Esophagus squamous epithelium (tissue), 5 donors: ENCODE measurements at places on chromosomes 5 and 9.

- DNase-seq: no peak
Measured at GRCh38 chr9:109707355-109707754, 72.6 kb upstream of the PALM2AKAP2 start.

DNA sequence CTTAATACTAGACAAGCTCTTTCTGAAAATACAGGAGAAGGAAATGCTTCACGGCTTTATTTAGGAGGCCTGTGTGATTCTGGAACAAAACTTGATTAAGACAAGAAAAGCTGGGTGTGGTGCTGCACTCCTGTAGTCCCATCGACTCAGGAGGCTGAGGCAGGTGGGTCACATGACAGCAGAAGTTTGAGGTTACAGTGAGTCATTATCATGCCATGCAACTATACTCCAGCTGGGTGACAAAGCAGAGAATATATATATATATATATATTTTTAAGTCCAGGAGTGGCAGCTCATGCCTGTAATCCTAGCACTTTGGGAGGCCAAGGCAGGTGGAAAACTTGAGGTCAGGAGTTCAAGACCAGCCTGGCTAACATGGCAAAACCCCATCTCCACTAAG is 33.1 kb upstream of the SPIN1 start:
- DNase-seq: no peak

DNA sequence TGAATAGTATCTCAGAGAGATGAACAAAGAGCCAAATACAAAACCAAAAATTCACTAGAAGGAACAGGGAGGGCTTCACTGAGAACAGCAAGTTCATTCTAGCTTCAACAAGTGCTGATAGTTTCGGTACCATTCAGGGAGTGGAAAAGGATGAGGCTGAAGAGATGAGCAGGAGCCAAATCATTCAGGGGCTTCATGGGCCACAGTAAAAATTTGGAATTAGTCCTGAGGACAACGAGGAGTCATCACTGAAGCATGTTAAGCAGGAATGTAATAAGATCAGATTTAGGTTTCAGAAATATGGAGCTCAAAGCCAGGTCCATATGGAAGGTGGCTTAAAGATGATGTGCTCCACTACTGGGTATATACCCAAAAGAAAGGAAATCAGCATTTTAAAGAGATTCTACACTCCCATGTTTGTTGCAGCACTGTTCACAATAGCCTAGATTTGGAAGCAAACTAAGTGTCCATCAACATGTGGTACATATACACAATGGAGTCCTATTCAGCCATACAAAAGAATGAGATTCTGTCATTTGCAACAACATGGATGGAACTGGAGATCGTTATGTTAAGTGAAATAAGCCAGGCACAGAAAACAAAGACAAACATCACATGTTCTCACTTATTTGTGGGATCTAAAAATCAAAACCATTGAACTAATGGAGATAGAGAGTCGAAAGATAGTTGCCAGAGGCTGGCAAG is 36.2 kb downstream of the SPOCK1 start:
- DNase-seq: no peak

DNA sequence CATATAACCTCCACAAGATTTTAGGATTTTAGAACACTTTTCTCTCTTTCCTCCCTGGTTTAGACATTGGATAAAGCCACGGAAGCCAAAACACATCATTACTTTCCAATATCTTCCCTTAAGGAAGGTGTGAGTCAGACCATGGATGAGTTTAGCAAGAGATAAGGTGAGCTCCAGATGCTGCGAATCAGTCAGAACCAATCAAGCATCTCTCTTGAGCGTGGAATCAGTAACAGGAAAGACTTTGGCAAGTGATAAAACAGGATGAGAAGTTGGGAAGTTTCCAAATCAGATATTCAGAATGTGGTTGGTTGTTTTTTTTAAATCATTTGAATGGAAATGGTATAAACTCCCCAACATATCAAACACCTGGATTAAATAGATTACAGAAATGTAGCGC is 397.8 kb downstream of the EFNA5 start:
- no peak for DNase-seq

- no peak for DNase-seq
Measured at GRCh38 chr5:173457482-173457881, 129.3 kb upstream of the STC2 start.

GRCh38 chr5:154086146-154086545 is 47.4 kb downstream of the MFAP3 start:
- no peak for DNase-seq

DNA sequence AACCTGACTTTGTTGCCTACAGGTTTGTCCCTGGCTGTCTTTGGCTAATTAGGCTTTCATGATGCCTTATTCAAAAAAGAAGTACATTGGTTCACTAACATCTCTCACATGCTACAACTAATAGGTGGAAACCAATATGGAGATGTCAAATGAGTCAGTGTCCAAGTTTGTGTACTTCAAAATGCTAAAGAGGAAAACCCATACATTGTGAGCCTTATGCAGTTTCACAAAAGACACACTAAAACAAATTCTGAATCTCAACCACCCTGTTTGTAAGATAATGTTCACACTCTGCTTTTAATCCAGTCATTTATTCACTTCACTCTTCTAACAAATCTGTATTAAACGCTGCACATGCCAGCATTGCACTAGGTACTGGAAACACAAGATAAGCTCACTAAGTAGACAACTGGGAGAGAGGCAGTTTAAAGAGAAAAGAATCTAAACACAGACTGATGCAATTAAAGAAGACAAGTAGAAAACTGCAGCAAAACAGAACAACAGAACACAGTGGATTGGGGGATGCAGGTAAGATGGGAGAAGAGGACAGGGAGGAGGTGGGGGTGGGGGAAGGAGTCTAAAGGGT is 104.1 kb downstream of the DROSHA start:
- DNase-seq: no peak

GRCh38 chr9:127333221-127334064 is 63.5 kb upstream of the SLC2A8 start:
- DNase-seq: no peak

- DNase-seq: peak; percentile 90
Measured at GRCh38 chr9:114397848-114398605, 10.2 kb upstream of the AKNA start.

DNA sequence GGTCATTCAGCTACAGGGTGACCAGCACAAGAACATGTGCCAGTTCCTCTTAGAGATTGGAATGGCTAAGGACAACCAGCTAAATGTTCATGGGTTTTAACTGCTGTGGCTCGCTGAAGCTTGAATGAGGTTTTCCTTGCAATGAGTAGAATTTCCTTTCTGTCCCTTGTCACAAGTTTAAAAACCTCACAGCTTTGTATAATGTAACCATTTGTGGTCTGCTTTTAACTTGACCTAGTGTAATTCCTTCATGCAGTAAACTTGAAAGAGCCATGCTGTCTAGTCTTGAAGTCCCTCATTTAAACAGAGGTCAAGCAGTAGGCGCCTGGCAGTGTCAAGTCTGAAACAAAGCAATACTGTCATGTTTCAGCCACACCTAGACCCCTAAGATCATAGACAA is 181.3 kb upstream of the DMRT1 start:
- DNase-seq: no peak

DNA sequence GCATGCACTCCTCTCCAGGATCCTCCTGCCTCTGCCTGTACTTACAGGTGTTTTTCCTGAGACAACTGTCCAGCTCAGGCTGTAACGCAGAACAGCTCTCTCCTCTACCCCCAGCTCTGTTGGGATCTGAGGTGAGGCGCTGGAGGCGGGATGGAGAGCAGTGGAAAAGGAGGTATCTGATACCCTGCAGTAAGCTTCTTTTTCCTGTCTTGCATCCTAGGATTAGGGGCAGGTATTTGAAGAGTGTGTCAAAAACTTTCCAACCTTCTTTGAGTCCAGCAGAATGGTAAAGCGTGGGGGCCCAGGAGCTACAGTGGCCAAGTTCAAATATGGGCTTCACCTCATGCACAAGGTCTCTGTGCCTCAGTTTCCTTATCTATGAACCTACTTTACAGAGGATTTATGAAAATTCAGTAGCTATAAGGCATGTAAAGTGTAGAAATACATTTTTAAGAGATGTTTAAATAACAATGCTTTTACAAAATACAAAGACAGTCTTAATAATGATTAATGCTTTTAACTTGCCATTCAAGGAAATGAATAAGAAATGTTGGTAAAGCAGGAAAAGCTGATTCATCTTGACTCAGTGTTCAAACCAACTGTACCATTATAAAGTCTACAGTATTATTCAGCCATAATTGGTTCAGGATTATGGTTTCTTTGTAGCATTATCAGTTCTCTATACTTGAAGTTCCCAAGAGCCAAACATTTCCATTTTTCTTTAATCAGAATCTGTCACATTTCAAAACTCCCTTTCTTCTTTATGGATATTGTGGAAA is 26.1 kb downstream of the MAP1B start:
- DNase-seq: no peak

GRCh38 chr9:28267351-28267750 is 694.1 kb upstream of the C9orf72 start:
- no peak for DNase-seq

DNA sequence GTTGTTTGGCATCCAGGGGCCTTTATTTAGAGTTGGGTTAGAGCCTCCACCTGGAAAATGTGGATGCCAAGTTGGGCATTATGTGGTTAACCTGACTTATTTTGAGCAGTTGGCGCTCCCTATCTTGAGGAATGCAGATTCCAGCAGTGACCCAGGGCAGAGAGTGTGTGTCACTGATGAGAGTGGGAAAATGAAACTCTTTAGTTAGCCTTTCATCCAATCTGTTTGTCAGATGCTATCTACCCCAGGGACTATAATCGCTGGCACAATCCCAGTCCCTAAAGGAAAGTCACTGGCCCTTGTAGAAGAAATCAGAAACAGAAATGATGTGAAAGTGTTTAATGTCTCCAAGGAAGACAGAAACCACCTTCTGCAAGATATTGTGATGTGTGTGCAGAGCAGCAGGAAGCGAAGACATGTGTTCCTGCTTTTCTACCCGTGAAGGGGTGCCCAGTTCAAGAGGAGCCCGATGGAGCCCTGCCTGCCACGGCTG is 10.2 kb upstream of the STING1 start:
- DNase-seq: no peak

DNA sequence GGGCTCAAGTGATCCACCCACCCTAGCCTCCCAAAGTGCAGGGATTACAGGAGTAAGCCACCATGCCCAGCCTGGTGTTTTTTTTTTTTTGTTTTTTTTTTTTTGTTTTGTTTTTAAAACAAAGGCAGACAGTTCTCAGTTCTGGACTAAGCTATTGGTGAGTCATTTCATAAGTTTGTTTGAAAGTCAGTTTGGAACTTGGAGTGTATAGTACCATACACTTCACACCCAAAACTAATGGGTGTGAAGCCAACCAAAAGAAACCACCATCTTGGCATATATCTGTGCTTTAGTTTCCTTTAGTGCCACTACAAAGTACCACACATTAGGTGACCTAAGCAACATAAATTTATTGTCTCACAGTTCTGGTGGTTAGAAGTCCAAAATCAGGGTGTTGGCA is 13.4 kb downstream of the MAST4 start:
- DNase-seq: no peak

GRCh38 chr9:93463638-93464248 is 10.4 kb upstream of the FAM120AOS start:
- DNase-seq: no peak

DNA sequence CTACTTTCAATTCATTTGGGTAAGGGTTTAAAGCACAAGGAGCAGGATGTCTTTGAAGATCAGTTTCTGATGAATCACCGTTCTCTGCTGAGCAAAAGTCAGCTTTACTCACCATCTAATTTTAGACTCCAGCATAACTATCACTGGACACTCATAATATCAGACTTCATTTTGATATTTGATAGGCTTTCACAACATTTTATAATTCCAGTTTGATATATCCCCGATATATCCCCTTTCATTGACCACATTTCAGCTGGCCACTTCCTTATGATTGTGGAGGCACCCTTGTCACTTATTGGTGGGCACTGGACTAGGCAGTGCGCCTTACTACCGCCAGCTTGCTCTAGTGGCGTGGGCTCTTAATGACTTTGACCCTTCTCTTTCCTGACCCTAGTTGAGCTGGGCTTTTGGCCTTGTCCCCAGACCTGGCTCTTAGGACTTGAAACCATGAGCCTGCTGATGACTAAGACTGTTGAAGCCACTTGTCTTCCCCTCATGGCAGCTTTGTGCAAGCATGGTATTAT is 46.8 kb downstream of the CYSTM1 start:
- no peak for DNase-seq

- no peak for DNase-seq
Measured at GRCh38 chr5:136073714-136074529, 45.1 kb downstream of the TGFBI start.

DNA sequence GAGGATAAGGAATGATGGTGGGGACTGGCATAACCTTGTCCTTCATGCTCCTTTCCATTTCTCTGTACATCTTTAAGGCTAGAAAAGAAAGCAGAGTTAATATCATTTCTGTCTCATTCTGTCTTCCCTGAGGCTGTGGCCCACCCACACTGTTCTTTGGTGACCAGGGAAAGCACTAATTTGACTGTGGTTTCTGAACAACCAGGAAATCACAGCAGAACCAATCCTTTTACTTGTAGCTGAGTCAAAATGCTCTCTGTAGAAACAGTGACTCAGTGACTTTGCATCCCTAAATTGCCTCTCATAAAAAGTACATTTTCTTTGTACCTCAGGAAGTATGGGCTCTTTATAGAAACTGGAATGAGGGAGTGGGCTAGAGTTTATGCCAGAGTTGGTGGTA is 28.1 kb downstream of the IL33 start:
- no peak for DNase-seq
